Brain (organoid and tissue), 16 donors: ENCODE measurements at places on chromosomes 12 and 14.

DNA sequence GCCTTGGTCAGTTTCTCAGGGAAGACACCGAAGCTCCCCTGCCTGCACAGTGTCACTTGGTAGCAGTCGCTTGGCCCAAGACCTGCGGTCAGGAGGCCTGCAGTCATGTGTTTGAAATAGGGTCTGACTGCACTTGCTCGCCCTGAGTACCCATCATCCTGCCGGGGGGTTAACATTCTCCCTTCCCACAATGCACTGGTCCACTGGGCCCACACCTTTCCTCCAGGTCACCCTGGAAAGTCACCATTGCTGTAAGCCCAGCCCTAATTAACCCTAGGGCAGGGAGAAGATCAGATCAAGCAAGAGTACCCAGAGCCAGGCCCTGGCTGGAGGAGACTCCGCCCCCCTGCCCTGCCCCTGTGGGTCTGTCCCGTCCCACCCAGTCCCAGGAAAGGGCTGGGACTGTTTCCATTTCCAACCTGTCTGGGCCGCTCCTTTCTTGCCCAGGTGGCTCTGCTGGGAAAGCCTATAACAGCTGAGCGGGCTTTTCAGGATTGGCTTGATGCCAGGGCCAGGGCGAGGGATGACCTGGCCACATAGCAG lies 87.1 kb downstream of the ZFP36L1 start:
- no peak for DNase-seq

DNA sequence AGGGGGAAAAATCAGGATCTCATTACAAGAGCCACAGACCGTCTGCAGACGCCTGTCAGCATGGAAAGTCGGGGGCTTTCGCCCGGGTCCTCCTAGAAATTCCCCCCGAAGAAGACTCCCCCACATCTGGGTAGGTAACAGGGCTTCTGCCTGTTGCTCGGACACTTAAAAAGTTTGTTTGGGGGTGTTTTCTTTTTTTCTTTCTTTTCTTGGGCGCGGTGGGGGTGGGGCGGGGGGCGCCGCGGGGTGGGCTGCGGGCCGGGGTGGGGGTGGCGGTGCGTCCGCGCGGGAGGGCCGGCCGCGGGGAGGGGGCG lies 358 bp downstream of the ELK3 start:
- no peak for DNase-seq

GRCh38 chr12:65566751-65567150 lies 257.5 kb upstream of the HMGA2 start:
- no peak for DNase-seq

DNA sequence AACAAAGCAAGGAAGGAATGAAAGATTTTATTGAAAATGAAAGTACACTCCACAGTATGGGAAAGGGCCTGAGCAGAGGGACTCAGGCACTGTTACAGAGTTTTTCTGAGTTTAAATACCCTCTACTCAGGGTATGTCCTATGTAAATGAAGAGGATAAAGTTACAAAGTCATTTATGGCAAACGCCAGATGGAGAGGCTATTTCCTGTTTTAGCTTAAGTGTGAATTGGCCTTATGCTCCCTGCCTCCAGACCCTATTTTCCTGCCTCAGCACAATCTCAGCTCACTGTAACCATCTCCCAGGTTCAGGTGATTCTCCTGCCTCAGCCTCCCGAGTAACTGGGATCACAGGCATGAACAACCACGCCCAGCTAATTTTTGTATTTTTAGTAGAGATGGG lies 6.8 kb upstream of the PHC1 start:
- no peak for DNase-seq

DNA sequence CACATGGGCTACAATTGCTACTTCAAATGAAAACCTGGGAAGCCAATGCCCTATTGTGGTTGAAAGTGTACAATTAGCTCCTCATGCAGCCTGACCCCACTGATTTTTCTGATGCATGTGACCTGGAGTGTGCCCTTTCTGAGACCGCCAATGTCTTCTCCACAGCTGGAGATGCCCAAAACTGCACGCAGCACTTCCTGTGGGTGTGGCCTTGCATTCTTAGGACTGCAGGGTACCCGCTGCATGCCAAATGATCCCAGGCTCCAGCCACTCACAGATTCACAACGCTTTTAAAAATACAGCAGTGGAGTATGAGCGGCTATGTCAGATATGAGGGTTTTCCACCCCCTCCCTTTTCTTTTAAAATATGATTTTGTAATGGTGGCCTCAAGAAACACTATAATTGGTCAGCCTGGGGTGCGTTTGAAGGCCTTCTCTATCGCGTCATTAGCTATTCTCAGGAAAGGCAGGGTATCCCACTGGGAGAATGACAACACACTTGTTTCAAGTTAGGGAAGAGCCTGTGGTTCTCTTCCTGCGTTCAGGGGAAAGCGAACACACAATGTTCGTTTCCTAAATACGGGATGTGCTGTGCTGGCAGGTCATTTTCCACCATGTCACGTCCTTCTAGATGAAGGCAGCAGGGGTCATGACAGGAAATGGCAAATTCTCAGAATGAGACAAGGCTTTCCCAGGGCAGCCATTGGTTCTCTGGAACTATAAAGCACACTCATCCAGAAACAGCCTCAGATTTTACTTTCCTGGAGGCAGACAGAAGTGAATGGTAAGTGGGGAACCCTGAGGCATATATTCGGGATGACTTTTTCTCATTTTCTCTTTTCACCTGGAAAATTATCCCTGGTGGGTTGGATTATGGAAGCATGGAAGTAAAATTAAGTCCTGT lies at the start of gene APOLD1:
TSS of gene APOLD1 (plus strand) at position 749 of the 904 bp plus-strand sequence. CDS start at position 782, 33 bp downstream.
- DNase-seq = peak; percentile 40

GRCh38 chr12:24928131-24928530 lies 20.8 kb downstream of the BCAT1 start:
- no peak for DNase-seq

- DNase-seq = no peak
Measured at GRCh38 chr14:77738559-77739250, 22.3 kb downstream of the SNW1 start.

GRCh38 chr14:99437706-99438105 lies 43.0 kb downstream of the SETD3 start:
- no peak for DNase-seq

GRCh38 chr12:56636675-56637540 lies 6.8 kb upstream of the BAZ2A start:
- DNase-seq = peak; percentile 97

DNA sequence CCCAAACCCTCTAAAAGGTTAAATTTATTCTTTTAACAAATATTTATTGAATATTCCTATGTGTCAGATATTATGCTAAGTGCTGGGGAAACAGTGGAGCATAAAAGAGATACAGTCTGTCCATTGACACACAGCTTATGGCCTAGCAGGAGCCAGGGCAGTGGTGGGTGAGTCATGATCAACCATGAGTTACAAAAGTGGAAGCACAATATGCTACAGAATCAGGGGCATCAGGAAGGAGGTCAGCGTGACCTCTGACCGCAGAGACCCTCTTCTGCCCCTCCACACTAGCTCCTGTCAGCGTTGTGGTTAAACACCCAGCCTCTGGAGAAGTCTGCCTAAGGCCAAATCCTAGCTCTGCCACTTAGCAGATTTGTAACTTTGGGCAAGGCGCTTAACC lies 4.7 kb upstream of the PPP1R1A start:
- no peak for DNase-seq

DNA sequence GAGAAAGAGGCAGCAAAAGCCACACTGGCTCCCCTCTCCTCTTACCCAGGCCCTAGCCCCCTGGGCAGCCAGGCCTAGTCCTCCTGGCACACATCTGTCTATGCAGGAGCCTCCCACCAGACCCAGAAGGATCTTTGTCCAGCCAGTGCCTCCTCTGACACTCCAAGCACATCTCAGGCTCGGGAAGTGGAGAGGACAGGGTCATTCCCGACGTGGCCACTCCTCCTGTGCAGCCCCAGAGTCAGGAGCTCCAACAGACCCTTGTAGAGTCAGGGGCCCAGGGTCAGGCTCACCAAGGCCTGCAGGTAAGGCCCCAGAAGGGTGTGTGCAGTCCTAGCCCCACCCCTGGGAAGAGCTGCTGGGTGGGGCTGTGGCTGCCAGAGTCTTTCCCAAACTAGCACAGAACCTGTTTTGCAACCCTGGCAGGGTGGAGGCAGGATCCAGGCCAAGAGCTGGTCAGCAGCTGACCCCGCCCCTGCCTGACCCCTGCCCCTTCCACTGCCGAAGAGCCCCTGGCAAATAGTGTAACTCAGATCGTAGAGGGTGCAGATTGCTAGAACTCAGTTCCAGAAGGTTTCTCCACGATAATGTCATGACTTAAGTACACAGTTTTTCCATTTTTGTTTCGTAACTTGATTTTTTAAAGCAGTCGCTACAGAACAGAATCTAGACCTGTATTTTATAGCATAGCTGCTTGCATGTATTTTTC lies 26.6 kb upstream of the PNMA1 start:
- no peak for DNase-seq

- DNase-seq = no peak
Measured at GRCh38 chr12:123991372-123991951, 18.4 kb downstream of the ZNF664 start.

DNA sequence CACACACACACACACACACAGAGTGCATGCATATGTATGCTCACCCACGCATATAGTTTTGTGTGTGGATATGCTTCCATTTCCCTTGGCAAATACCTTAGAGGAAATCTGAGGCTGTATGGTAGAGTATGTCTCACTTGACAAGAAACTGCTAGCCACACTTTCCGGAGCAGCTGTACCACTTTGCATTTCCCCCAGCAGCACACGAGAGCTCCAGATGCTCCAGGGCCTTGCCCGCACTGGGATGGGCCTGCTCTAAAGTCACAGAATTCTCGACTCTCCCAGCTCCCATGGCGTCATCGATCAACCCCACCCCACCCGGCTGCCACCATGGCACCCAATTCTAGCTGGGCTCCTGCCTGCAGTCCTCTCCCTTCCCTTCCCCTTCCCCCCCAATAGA lies 21.9 kb downstream of the CLMN start:
- no peak for DNase-seq

GRCh38 chr12:108571609-108572165 lies 9.3 kb downstream of the ISCU start:
- DNase-seq = no peak

- DNase-seq = no peak
Measured at GRCh38 chr14:64817631-64818030, 62.1 kb downstream of the SPTB start.

DNA sequence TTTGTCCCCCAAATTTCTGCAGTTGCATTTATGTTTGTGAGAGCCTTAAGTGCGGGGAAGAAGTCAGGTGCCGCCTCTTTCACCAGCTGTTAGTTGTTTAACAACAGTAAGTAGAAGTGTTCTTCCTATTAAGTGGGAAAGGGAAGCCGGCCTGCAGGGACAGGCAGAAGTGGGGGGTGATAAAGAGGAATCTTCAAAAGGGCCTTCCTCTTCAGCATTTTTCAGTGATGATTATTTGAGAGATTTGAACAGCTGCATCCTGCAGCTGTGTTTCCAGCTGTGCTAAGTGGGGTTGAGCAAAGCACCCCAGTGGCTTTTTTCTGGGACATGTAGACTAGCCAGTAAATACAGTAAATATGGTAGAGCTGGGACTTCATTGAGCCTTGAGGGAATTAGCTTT lies 32.1 kb upstream of the SLC38A1 start:
- DNase-seq = no peak

- no peak for DNase-seq
Measured at GRCh38 chr14:58713677-58714076, 75.9 kb downstream of the DACT1 start.

DNA sequence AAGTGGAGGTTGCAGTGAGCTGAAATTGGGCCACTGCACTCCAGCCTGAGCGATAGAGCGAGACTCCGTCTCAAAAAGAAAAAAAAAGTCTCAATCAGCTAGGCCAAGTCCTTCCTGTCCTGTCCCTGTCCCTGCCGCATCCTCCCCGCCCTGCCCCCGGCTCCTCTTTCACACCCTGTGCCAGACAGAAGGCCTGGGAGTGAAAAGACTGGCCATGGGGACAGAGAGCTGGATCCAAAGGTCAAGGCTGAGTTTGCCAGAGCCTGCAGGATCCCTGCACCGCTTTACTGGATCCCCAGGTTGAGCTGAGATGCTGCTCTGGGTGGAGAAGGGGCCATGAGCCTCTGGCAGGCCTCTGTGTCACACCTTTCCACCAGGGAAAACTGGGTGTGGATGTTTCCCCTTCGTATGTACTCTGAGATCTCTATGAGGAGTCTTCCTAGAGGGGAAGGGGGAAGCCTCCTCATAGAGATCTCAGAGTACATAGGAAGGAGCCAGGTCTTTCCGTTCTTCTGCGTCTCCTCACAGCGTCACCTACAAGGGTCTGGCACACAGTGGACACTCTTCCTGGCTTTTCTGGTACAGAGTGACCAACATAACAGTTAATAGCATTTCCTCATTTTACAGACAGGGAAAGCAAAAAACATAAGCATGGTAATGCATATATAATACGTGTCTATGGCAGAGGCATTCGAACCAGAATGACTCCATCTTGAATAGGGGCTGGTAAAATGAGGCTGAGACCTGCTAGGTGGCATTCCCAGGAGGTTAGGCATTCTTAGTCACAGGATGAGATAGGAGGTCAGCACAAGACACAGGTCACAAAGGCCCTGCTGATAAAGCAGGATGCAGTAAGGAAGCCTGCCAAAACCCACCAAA lies 35.1 kb downstream of the NINJ2 start:
- no peak for DNase-seq

- DNase-seq = no peak
Measured at GRCh38 chr14:96565811-96566210, 63.6 kb downstream of the PAPOLA start.

DNA sequence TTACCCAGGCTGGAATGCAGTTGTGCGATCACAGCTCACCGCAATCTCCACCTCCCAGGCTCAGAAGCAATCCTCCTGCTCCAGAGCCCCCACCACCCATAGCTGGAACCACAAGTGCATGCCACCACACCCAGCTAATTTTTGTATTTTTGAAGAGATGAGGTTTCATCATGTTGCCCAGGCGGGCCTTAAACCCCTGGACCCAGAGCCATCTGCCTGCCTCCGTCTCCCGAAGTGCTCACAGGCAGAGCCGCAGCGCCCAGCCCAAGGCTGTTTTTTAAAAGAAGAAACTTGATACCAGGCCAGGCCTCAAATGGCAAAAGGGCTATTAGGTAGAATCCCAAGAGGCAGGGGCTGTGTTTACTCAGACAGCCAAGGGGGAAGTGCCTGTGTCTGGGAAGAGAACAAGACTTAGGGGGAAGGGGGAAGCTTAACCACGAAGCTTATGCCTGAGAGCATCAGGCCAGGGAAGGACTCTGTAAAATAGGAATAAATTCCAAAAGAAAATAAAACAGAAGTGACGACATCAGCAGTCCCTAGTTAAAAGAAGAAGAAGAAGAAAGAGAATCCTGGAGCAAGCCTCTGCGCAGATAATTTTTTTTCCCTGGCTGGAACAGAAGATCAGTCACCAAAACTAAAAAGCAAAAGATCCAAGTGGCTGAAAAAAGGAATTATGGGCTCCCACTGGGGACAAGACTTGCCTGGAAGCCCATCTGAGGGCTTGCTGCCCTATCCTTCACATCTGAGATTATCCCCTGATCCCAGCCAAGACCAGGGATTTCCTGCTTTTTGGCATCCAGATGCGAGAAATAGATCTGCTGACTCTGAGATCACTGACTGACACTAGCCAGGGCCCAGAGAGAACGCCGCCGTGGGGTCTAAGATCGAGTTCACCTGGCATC lies 170.5 kb downstream of the NDUFA12 start:
- DNase-seq = peak; percentile 83

DNA sequence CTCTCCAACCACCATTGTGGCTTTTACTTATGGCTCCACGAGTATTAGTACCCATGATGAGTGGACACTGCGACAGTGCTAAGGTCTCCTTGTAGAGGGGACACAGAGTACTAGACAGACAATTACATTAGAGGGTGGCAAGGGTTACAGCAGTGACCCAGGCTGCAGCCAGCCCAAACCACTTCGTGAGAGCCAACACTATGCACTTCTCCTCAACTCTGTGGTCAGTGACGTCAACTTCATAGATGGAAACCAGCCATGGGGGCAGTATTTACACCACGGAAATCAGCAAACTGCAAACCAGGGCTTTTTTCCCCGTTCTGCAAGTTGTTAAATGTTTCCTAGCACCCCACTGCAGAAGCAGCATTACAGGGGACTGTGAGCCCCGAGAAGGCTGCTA lies 61.6 kb upstream of the ZFP36L1 start:
- DNase-seq = no peak
